Esophagus muscularis mucosa (tissue), 4 donors: ENCODE measurements at places on chromosomes 1 and 21.

DNA sequence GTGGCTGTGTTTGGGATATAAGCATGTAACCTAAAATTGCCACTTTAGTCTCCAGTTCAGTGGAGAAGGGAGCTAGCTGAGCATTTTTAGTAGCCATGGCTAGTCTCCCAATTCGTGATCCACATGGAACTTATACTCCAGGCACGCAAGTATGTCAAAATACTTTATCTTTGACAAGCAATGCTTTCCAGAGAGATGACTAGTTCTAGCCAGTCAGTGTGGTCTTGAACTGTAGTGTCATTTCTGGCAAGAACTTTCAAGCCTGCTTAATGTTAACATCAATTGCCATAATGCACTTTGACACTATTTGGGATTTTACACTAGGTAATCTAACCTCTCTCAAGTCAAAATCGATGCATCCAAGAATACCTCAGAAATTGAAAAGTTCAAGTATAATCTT lies 660.0 kb downstream of the PTPRC start:
- no peak for DNase-seq

- DNase-seq = no peak
Measured at GRCh38 chr1:115652236-115652788, 10.5 kb downstream of the VANGL1 start.

GRCh38 chr1:184822267-184822666 lies 67.6 kb upstream of the EDEM3 start:
- DNase-seq = no peak

DNA sequence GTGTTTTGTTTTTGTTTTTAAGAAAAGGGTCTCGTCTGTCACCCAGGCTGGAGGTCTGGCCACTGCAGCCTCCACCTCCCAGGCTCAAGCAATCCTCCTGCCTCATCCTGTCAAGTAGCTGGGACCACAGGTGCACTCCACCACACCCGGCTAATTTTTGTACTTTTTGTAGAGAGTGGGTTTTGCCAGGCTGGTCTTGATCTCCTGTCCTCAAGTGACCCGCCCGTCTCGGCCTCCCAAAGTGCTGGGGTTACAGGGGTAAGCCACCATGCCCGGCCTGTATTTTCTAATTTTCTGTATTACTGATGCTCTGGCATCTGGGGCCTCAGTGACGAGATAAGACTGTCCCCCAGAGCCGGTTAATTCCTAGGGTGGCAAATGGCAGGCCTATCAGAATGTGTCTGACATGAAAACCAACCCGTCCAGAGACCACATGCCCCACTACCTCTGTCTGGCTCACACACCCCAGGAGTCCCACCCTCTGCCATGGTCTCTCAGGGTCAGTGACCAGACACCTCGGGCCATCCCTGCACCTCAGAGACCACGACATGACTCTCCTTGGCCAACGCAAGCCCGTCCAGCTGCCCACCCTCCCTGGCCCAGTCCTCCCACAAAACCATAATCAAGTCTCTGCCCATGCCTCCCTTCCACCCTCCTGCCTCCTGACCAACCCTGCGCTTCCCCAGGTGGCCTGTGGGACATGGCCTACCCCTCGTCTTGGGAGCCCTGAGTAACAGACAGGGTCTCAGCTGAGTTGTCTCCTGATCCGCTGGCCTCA lies 12.5 kb downstream of the NPHP4 start:
- DNase-seq = no peak

GRCh38 chr1:180525715-180526039 lies 23.3 kb upstream of the ACBD6 start:
- DNase-seq = no peak

DNA sequence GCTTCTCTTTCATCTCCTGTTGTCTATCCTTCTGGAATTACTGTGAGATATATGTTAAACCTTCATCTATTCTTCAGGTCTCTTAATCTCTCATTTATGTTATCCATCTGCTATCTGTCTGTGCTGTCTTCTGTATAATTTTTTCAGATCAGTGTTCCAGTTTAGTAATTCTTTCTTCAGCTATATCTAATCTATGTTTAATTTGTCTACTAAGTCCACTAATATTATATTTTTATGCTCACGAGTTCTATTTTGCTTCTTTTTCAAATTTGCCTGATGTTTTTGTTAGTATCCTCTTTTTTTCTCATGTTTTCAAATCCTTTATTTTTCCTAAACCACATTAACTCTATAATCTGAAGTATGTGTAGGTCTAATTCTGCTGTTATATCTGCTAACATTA lies 34.6 kb upstream of the PLEKHO1 start:
- no peak for DNase-seq

GRCh38 chr1:53740621-53741105 lies 1.7 kb upstream of the GLIS1 start:
- no peak for DNase-seq

GRCh38 chr21:21997390-21998333 lies 999.5 kb downstream of the NCAM2 start:
- DNase-seq = no peak

DNA sequence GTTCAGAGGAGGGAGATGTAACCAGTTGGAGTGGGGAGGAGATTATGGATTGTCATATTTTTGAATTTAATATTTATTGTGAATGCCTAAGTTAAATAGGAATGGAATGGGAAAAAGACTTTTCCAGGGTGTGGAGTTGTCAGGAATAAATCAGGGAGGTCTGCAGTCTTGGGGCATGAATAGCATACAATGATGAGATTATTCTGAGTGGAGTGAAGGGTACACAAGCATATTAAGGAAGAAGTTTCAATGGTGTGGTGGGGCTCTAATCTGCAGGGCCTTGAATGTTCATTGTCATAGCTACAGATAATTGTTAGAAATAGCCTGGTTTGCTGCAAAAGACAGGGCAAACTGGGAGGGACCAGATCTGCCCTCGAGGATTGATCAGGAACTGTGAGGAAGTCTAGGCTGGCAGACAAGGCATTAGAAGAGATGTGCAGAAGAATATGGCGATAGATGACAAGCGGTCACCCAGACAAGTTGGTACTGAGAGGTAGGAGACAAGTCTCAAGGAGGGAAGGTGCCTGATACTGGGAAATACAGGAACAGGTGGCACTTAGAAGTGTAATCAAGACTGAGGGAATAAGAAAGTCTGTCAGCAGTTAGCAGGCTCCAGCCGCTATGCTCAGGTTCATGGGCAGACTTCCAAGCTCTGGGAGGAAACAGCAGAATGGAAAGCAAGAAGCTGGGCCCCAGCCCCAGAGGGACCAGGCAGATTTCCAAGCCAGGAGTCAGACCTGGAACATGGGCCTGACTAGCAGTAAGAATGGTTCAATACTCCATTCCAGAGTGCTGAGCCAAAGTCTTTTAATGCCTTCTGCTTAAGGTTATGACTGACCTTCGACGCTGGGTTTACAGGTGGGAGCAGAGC lies 20.9 kb upstream of the RGL1 start:
- no peak for DNase-seq

DNA sequence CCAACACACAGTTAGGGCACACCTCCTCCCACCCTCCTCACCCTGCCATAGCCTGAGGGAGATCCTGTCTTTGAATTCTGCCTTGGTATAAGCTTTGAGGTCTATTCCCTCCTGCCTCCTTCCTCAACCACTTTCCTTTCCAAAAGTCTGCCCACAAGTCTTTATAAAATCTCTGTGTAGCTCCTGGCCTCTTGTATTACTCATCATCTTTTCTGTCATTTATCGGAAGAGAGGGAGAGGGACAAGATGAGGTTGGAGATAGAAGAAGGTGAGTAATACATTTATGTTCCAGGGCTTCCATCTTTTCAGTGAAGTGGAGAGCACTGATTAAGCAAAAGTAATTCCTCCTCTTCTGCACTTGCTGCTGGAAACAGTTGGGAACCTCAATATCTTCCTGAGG lies 30.5 kb upstream of the EFCAB14 start:
- DNase-seq = no peak

DNA sequence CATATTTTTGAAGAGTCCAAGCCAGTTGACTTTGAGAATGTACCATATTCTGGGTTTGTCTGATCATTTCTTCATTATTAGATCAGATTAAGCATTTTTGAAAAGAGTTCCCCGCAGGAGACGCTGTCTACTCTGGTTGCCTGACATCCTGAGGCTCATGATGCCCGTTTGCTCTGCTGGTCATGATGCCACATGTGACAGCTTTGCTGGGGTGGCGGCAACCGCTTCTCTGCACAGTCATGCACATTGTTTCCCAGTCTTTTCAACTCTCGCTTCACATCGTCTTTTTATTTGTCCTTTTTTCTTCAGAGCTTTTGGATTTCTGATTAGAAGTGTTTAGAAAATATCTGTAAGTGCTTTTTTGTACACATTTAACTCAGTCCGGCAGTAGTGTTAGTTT lies 90.7 kb downstream of the ST6GALNAC5 start:
- DNase-seq = no peak

DNA sequence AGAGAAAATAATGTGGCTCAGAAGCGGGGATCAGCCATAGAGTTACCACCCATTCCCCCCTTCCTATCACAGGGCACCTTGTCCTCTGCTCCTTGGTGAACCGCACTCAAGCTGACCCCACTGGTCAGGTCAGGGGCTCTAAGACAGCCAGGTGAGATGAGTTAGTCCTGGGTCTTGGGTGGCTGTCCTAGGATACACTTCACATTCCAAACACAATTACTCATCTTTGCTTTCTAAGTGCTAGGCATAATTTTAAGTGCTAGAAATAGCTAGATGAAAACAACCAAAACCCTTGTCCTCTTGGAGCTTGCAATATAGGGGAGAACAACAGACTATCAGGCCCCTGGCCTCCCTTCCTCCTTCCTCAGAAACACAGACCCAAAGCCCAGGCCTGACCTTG lies 7.8 kb upstream of the MUTYH start:
- no peak for DNase-seq
